ENCODE measurements at places on chromosomes 3 and 15.

DNA sequence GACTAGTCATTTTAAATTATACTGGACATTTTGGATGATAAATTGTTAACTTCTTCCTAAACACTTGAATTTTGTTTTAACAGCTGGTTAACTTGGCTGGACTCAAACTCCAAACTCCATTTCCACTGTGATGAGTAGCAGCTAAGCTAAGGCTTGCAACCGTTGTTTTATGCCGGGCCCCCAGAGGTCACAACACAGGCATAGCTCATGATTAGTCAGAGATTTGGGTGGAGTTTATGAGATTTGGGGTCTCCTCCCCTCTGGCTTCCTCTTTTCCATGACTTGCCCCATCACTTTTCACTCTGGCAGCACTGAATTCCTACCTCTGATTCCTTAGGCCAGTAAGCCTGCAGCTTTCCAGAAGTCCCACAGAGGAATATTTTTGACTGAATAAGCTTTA, 12.8 kb downstream of the THAP10 start:
- no peak for DNase-seq

- no peak for DNase-seq
These were observed 743.7 kb upstream of the NECTIN3 start for GRCh38 chr3:110327870-110328269.

- DNase-seq, result peak; percentile 84
These were observed 3.9 kb upstream of the TLE3 start for GRCh38 chr15:70101459-70102113.

GRCh38 chr3:57696801-57697321, 4.0 kb upstream of the DENND6A start:
- no peak for DNase-seq

GRCh38 chr15:75229191-75230015, 27.7 kb downstream of the C15orf39 start:
- no peak for DNase-seq

DNA sequence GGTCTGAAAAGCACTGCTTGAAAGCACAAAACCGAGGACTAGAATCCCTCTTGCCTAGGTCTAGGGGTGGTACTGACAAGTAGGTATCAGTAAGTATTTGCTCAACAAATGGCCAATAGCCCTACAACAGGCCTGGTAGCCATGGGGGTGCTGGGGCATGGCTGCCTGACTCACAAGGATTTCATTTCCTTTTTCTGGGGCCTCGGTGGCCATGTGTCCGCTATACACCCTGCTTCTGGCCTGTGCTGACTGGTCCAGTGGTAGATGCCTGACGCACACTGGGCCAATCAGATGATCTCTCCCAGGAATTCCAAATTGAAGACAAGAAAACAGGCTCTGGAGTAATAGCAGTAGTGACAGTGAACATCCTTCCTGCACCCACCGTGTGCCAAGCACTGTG, 29.4 kb downstream of the MELTF start:
- DNase-seq, result no peak
